ENCODE measurements at places on chromosomes 5 and 9.

DNA sequence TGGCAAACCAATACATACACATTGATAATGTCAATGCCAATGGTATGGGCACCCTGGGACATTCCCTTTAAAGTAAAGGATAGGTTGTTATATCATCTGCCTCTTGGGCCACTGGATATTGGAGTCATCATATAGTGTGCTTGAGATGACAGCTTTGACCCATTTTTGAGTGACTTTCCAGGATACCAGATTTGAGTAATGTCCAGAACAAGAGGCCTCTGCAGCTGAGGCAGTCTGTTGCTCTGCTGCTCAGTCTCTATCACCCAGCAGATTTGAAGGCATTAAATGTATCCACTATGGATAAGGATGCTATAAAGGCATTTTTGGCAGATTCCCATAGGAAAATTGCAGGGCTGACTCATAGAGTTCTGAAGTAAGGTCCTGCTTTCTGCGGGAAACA is 525.6 kb upstream of the SEMA6A start:
- no peak for DNase-seq

DNA sequence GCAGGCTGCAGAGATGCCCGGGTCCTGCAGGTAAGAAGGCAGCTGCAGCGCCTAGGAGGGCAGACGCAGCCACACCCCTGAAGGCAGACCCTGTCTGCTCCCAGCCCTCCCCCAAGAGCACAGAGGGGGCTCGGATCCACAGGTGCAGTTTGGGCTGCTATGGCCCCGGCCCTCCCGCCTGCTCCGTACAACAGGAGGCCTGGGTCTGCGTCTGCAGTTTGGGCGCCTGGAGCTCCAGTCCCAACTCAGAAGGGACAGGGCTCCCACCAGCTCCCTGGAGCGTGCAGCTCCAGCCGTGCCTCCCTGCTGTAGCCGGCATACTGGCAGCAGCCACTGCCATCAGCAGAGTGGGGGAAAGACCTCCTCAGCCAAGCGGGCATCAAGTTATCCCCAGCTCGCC is 30.5 kb downstream of the BTNL9 start:
- DNase-seq, result no peak

GRCh38 chr9:89418882-89419640 is 78.9 kb downstream of the SEMA4D start:
- DNase-seq, result no peak

- DNase-seq, result no peak
These were observed 5.5 kb downstream of the EXOSC2 start for GRCh38 chr9:130699047-130699446.

GRCh38 chr5:35461530-35461929 is 156.1 kb upstream of the SPEF2 start:
- DNase-seq, result no peak

DNA sequence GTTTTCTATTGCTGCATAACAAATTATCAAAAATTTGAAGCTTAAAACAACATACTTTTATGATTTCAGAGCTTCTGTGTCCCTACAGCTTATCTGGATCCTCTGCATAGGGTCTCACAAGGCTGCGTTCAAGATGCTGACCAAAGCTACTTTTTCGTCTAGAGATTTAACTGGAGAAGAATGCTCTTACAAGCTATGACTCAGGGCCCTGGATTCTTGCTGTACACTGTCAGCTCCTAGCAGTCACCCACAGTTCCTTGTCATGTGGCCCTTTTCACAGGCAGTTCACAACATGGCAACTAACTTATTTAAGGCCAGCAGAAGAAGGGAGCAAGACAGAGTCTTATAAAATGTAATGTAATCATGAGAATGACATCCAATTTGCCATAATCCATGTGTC is 70.8 kb upstream of the FAM174A start:
- no peak for DNase-seq

Measured in left lung (tissue), 14 donors.